Cortex of kidney (tissue), 1 donor: ENCODE measurements at places on chromosomes 12 and 14.

GRCh38 chr14:87430214-87430613, 562.8 kb downstream of the GALC start:
- DNase-seq = no peak

DNA sequence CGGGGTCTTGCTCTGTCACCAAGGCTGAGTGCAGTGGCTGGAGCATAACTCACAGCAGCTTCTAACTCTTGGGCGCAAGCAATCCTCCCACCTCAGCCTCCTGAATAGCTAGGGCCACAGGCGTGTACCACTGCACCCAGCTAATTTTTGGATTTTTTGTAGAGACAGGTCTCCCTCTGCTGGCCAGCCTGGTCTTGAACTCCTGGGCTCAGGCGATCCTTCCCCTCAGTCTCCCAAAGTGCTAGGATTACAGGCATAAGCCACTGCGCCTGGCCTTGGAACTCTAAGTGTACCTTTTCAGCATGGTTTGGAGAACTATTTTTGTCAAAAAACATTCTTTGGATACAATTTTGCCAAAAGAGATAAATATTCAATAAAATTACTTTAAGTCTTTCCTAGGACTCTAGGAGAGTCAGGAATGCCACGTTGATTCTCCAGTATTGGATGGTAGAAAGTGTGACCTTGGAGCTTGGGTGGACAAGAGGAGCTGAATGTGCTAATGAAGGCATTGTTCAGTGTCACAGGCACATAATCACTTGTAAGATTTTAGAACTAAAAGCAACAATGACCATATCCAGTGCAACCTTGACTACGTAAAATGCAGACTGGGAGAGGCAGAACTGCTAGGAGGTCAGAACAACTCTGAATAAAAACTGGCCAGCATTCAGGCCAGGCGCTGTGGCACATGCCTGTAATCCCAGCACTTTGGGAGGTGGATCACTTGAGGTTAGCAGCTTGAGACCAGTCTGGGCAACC, 2.8 kb downstream of the SRSF9 start:
- DNase-seq = no peak

DNA sequence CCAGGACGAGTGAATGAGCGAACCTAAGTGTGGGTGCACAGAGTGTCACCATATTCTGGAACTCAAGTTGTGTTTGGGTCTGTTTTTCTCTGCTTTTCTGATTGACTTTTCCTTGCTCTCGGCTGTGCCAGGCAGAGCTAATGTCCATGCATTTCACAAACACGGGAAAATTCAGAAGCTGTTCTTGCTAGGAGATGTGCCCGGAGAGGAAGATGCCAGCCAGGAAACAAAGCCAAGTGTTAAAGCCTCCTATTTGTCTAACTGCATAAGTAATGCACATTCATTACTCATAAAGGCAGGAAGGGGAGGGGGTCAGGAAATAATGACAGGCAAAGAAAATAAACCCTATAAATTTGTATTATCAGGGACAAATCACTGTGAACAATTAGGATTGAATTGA, 250.4 kb upstream of the SFSWAP start:
- no peak for DNase-seq

- no peak for DNase-seq
These were observed 1.6 kb downstream of the LTB4R start for GRCh38 chr14:24312736-24313507.

- DNase-seq = no peak
These were observed 75.9 kb upstream of the ANO2 start for GRCh38 chr12:6020930-6021329.

DNA sequence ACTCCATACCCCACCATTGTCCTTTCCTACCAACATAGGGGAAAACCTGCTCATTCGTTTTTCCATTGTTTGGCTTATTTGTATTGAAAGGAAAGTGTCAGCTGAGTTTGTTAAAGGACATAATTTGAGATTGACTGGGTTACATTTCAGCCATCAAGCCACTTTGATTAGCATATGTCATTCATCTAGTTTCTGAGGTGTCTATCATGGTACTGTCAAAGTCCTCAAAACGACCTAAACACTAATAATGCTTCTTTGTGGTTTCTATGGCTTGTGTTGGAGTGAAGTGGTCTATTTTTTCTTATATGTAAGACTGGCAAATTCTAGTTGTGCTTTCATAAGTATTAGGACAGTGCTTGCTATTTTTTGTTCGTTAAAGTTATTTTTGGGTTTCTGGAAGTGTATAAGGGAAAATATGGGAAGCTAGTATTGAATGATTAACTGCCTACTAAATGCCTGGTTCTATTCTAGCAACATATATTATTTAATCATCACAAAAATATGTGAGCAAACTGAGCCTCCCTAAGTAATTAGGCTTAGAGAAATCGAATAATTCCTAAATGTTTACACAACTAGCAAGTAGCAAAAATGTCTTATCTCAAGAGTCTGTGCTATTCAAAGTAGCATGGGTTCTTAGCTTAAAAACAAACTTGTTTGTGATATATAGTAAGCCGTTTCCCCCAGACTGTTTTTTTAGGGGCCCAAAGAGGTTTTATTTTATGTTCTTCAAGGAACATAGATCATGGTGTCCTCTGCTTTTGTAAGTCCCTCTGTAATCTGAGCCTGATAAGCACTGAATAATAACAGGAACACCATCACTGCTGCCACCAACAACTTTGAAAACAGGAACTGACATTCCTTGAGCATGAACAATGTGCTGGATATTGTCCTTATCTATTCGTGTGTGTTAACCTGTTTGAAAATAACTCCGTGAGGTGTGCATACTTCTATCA, 67.1 kb downstream of the DERA start:
- no peak for DNase-seq

GRCh38 chr14:82855912-82856391, 1322.3 kb upstream of the SEL1L start:
- no peak for DNase-seq

DNA sequence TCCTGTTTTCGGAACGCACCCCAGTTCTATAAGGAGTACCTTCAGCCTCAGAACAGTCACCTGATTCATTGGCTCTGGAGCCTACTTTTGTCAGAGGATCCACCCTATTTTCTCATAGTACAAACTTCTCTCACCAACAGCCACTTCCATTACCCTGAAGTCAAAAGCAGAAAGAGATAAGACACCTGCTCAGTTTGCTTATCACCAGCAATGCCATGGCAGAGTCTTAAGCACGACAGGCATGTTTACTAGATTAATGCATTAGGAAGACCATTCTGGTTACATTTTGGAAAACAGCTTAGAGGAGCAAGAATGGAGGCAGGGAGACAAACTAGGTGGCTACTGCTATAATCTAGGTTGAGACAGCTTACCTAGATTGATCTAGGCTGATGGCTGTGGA, 67.7 kb downstream of the GXYLT1 start:
- no peak for DNase-seq
